NCI-H2107 (cell line): ENCODE measurements at places on chromosomes 7 and 10.

DNA sequence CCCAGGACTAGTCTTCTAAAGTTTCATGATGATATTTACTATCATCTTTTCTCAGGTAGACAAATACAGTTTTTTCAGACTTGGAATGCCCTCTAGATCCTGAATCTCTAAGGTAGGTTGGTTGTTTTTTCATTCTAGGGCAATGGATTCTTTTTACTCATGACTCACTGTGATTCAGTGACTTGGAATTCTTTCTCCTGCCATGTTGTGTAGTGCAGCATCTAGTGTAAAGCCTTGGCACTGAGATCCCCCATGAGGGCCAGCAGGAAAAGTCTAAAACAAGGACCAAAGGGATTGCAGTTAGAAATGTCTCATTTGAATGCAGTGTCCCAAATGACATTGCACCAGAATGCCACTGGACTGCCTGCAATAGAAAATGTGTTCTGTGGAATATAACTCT is 430.4 kb downstream of the NEBL start:
- no peak for DNase-seq

- no peak for DNase-seq
These were observed 102.4 kb downstream of the CHCHD3 start for GRCh38 chr7:132979524-132979923.

GRCh38 chr7:28093623-28094232 is 86.9 kb downstream of the JAZF1 start:
- DNase-seq: peak; percentile 36

DNA sequence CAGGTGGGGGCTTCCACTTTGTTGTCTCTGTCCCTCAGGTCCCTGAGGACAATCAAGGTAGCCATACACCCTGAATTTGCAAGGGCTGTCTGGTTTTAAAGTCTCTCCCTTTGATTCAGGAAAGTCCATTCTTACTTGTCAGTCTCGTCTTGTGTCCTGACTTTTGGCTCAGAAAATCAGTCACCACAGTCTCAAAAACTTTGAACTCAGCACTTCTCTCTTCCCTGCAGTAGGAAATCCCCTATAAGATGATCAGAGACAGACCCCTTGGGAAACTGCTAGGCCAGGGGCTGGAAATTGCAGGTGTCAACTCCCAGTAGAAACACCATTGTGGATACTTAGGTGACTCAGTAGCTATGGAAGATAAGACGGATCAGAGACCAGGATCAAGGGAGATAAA is 73.1 kb downstream of the CDC123 start:
- DNase-seq: no peak

DNA sequence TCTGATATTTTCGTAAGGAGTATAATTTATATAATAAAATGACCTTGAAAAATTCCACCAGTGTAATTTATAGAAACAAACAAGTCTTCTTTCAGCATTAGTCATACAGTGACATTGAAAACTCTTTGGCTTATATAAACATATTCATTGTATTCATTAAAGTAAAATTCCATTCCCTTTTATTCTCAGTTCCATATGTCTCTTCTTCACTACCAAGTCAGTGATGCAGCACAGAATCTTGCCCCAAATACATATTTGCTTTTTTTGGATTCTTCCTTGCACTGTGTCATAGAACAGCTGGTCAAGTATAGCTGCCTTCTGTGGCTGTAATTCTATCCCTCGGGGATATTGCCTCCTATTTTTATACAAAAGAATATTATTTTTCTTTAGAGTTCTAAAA is 884.5 kb upstream of the POT1 start:
- no peak for DNase-seq

DNA sequence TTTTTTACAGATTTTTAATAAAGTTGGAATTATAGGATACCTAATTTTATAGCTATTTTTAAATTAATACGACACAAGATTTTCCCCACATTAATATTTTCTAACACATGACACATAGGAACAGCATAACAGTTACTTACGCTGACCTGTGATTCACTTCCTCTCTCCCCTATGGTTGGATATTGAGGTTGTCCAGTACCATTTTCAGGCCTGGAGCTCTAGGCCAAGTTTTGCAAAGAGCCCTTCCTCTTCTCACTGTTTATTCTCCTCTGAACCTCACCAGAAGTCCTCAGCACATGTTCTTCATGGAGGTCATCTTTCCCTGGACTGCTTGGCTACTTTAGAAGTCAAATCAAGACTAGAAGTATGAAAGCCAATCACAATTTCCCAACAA is 28.2 kb downstream of the LYZL1 start:
- no peak for DNase-seq
